ENCODE measurements at places on chromosomes 7 and 10.

DNA sequence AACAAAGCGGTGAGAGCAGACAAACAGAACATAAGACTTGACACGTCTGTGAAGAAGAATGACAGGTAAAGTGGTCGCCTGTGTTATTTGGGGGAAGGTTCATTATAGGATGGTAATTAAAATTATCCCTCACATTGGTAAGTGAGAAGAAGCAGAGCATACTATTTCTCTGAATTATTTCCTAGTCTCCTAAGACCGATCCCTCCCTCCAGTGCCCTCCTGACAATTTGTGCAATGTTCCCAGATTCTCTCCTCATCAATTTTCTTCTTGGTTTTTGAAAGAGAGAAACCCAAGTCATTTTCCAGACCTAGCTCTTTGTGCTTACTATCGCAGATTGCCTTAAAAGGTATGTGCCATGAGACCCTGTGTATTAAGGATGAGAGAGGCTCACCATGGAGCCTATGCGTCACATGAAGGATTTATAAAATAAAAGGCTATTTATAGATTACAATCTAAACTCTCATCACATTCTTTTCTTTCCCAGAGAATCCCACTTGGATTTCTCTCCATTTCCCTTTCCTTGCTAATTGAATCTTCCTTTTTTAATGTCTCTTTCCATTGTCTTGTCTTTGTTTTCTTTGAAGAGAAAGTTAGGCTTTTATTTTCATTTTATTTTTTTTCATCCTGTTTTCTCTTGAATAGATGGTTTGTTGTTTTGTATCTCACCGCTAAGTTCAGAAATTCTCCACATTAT lies 112.0 kb downstream of the PPP1R3A start:
- DNase-seq: no peak

DNA sequence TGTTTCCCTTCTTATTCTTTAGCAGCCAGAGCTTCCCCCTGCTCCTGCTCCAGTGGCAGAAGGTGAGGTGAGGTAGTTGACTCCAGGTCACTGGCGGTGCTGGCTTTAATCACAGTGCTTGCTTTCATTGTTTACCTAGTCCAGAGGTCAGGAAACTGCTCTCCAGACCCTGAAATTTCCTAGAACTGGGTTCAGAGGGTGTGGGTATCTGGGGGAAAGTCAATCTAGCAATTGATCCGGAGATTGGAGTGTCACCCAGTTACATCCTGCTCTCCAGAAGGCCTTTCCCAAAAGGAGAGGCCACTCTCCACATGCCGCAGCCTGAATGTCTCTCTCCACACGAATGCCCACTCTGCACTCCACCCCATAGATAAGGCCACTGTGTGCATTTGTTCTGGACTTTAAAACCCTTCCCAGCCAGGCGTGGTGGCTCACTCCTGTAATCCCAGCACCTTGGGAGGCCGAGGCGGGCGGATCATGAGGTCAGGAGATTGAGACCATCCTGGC lies 2.1 kb upstream of the MBL2 start:
- no peak for DNase-seq

- no peak for DNase-seq
Measured at GRCh38 chr7:98996150-98996552, 117.8 kb downstream of the TRRAP start.

GRCh38 chr7:19530261-19530660 lies 178.6 kb downstream of the POLR1F start:
- no peak for DNase-seq
